ENCODE measurements at places on chromosomes 1 and 21. TPM values are rescaled to one million over a fixed set of nuclear protein-coding genes. Genes with fewer than 3 reads are reported as not detected.

Gene RCSD1
- 0.07 TPM for total RNA-seq

Gene UMODL1
- not detected for total RNA-seq

Gene ETNK2
- 13.5 TPM for total RNA-seq

Gene LCE1D
- total RNA-seq, result not detected

Gene RAB25
- total RNA-seq, result not detected

Gene RPTN
- total RNA-seq, result not detected

Gene ZBTB8A
- total RNA-seq, result 10.4 TPM

Gene GFI1
- 0.26 TPM for total RNA-seq

Gene DAP3
- 58.7 TPM for total RNA-seq

Gene TNFRSF14
- 25.5 TPM for total RNA-seq

Gene SLC9C2
- not detected for total RNA-seq

Gene TAL1
- 37.9 TPM for total RNA-seq

Gene SIKE1
- total RNA-seq, result 92.9 TPM

Gene THEMIS2
- total RNA-seq, result 4.1 TPM

Gene USH2A
- total RNA-seq, result not detected

Gene SERPINC1
- not detected for total RNA-seq

Gene FCMR
- total RNA-seq, result not detected

Gene MFSD2A
- total RNA-seq, result 2.9 TPM

Gene ANGPTL1
- not detected for total RNA-seq

Gene MIXL1
- total RNA-seq, result not detected

Gene COL9A2
- 0.60 TPM for total RNA-seq

Gene HTR6
- total RNA-seq, result not detected

Gene SMYD3
- total RNA-seq, result 26.7 TPM

Gene YY1AP1
- total RNA-seq, result 25.3 TPM

Gene OPRD1
- total RNA-seq, result not detected
